ENCODE measurements at places on chromosomes 7 and 10.

DNA sequence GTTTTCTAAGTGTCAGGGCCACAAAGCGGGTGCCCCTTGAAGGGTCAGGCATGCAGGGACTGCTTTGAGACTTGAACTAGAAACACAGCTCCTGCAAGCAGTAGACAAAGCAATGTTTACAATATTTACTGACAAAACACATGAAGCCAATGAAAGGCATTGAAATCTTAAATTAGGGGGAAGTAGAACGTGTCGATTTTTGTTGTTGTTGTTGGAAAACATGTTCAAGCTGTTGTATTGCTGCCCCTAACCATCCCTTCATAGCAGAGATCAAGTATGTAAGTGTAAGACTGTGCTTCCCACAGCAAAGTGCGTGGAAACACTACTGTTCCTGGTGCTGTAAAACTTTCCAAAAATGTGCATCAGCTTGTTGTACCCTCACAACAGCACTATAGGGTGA lies 131.6 kb upstream of the MGMT start:
- no peak for DNase-seq

- DNase-seq: no peak
Observed at GRCh38 chr7:139351027-139351426, 8.7 kb upstream of the LUC7L2 start.

DNA sequence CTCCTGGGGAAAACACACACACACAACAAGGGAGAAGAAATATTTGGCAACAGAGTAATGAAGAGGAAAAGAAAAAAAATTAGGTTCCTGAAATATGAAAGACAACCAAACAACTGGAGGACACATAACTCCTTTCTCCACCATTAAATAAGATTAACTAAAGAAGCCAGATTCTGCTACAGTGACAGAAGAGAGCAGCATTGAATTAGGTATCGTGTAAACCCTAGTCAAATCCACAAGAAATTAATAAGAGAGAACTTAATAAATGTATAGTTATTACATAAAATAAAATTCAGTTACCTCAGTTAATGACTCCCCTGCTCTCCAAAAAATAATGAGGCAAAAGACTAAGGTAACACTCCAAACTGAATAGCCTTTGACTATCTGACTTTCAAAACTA lies 306.7 kb downstream of the CRPPA start:
- no peak for DNase-seq

DNA sequence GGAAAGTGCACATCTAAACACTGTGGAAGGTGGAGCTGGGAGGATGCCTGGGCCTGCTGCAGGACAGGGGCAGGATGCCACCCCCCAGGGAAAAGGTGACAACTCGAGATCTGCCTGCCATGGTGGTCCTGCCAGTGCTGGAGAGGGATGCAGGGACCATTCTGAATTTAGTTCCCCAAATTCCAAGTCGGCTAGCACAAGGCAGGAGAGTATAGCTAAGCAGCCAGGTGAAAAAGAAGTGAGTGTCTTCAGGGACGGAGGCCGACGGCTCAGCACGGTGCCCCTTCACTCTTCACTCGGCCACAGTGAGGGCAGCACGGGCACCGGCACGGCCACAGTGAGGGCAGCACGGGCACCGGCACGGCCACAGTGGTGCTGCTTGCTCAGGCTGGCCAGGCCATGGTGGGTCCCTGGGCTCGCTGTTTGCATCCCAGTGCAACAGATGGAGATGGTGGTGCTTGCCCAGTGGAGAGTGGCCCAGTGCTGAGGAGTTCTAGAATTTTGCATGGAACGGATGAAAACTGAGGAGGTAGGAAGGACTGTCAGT lies 161.3 kb upstream of the SHH start:
- DNase-seq: no peak

DNA sequence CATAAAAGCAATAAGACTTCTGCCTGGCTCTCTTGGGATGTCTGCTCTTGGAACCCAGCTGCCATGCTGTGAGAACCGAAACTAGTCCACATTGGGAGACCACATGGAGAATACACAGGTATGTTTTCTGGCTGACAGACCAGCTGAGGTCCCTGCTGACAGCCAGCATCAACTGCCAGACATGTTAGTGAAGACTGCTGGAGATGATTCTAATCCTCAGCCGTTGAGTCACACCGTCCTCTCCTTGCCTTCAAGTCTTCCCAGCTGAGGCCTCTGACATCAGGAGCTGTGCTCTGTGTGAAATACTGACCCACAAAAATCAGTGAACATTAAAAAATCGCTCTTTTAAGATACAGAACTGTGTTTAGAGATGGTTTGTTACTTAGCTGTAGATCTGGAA lies 36.9 kb upstream of the AGR2 start:
- no peak for DNase-seq
